Esophagus muscularis mucosa (tissue), 4 donors: ENCODE measurements at places on chromosomes 16 and 17.

DNA sequence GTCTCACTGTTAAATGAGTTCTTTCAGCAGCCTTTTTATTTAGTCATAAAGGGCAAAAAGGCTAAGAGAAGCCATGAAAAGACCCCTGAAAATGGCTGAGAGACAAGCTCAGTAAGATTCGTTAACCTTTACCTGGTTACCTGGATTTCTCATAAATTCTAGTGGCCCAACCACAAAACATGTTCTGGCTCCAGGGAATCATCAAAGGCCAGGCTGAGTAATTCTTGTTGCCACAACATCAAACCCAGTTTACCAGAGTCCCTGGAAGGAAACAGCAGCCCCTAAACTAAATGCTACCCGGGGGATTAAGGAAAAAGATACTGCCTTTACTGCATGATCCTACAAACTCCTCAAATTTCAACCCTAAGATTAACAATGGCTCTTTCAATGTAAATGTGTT lies 15.8 kb downstream of the CYTH1 start:
- H3K27ac ChIP-seq, result no peak overlapping the region
- no peaks in the 10 kb centered on the region for H3K27me3 ChIP-seq
- H3K36me3 ChIP-seq, result no peaks in the 10 kb centered on the region
- H3K4me3 ChIP-seq, result no peak overlapping the region

DNA sequence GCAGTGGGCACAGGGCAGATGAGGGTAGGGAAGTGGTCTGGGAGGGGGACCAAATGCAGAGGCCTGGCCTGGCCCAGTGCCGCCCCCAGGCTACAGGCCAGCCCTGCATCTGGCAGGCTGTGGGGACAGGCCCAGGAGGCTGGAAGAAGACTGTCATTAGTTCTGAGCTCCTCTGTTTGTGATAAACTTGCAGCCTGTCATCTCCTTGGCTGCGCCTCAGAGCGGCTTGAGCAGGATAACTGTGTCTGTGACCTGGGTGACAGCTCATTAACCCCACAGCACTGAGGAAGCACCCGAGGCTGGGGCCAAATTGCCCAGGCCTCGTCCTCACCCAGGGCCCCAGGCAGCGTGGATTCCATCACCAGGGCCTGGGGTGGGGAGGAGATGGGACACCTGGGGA lies 23.9 kb downstream of the ABCC3 start:
- H3K36me3 ChIP-seq, result no peaks in the 10 kb centered on the region
- H3K4me1 ChIP-seq, result peaks cover 44% of the 10 kb centered on the region
- H3K27me3 ChIP-seq, result no peaks in the 10 kb centered on the region
- no peak overlapping the region for H3K4me3 ChIP-seq
- DNase-seq, result no peak

DNA sequence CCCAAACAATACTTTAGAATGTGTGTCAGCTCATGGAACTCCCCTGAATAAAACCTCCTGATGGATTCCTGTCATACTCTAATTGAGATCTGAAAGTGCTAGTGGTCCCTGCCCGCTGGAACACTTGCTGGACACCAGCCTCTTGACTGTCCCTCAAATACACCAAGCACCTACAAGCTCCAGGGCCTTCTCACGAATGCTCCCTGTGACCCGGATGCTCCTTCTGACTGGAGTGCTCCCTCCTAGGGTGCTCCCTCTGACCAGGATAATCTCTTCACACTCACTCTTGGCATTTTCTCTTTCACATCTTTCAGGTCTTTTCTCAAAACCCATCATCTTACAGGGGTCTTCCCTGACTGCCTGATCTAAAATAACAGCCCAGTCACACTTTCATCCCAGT lies 205.9 kb downstream of the SLC39A11 start:
- H3K27me3 ChIP-seq, result no peaks in the 10 kb centered on the region
- H3K4me3 ChIP-seq, result no peak overlapping the region
- H3K4me1 ChIP-seq, result no peaks in the 10 kb centered on the region

GRCh38 chr17:39229274-39229913 lies 3.6 kb upstream of the STAC2 start:
- no peak overlapping the region for H3K27ac ChIP-seq
- peaks cover 37% of the 10 kb centered on the region for H3K4me1 ChIP-seq
- H3K27me3 ChIP-seq, result peaks cover 19% of the 10 kb centered on the region
- no peak overlapping the region for H3K4me3 ChIP-seq

DNA sequence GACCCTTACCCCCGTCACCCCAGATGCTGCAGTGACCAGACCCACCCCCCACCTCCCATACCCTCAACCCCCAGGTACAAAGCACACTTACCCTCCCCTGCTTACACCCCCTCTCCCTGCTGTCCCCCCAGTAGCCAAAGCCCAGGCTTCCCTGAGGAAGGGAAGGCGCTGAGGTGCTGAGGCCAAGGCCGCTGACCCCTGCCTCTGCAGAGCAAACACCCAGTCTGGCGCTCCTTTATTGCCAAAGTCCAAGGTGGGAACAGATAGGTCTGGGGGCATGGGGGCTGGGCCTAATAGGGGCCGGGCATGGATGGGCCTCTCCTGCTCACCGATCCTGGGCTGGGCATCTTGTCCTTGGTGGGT lies 683 bp downstream of the LCAT start:
- peaks cover 70% of the 10 kb centered on the region for H3K4me1 ChIP-seq
- DNase-seq, result no peak
- H3K36me3 ChIP-seq, result peaks cover 88% of the 10 kb centered on the region
- no peaks in the 10 kb centered on the region for H3K27me3 ChIP-seq

DNA sequence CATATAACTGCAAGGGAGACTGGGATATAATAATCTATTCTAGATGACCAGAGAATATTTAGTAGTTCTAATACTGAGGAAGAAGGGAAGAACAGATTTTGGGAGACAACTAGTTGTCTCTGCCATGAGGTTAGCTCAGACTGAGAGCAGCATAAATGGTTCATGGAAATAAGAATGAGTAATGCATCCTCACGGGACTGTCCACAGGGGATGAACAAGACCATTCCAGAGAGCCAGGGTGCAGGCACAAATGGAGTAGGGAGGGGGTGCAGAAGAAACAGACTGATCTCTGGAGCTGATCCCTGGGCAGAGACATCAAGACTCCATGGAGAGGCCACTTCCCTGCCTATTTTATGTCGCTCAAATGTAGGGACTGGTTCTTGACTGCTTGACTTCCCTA lies 30.4 kb downstream of the NLRC5 start:
- no peak for DNase-seq
- no peaks in the 10 kb centered on the region for H3K4me1 ChIP-seq
- no peaks in the 10 kb centered on the region for H3K27me3 ChIP-seq

DNA sequence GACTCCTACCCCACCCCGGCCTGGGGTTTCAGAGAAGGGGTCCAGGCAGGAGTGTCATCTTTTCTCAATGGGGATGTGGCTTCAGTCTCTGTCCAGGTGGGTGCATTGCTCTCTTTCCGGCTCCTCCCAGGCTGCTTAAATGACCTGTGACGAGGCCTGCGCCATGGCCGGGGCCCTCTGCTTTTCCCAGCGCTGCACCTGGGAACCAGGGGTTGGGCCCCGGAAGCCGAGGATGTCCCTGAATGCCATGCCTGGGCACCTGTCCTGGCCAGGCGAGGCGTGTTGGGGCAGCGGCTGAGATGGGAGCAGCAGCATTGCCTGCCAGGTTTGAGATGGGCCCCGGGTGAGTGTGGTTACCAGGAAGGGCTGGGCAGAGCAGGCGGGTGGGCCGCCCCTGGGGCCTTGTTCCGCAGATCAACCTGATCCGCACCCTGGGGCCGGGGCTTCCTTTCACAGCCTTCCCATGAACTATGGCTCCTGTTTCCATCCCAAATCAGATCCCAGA lies 147.4 kb downstream of the SEC14L1 start:
- no peak for DNase-seq
- H3K36me3 ChIP-seq, result no peaks in the 10 kb centered on the region
- H3K27me3 ChIP-seq, result no peaks in the 10 kb centered on the region
- no peak overlapping the region for H3K27ac ChIP-seq

- H3K36me3 ChIP-seq, result no peaks in the 10 kb centered on the region
- H3K4me1 ChIP-seq, result no peaks in the 10 kb centered on the region
- no peak overlapping the region for H3K4me3 ChIP-seq
- H3K27ac ChIP-seq, result no peak overlapping the region
- DNase-seq, result peak; percentile 75
- no peaks in the 10 kb centered on the region for H3K27me3 ChIP-seq
Measured at GRCh38 chr17:73911726-73912372, 267.6 kb upstream of the SDK2 start.

DNA sequence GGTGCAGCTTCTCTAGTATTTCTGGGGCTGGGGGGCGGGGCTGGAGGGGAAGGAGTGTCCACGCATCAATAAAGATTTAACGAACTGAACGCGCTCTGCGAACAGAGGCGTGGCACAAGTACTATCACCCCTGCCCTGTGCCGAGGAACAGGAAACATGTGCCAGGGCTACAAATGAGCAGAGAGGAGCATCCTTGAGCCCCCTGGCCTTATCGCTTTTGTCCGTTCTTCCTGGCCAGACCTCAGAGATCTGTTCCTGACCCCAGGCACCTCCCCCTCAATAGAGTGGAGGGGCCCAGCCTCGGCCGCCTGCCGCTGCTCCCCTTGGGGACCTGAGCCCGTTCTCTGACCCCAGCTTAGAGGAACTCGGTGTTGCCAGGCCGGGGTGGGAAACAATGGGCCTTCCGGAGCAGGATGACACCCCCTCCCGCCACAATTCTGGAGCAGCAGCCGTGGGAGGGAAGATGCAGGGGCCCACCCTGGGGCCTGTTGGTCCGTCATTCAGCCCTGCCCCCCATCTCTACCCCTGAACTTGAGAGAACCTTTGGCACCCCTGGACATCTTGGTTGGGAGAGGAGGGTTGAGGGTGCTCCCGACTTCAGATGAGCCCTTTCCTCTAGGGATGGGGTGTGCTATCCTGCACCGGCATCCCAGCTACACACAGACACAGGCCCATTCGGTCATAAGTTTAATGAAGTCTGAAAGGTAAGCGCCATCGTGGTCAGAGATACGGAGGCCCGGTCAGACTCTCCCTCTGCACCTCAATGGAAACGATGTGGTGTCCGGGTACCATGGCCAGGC lies 1.1 kb downstream of the NAA38 start:
- DNase-seq, result no peak
- H3K27me3 ChIP-seq, result no peaks in the 10 kb centered on the region
- H3K4me3 ChIP-seq, result peak overlapping the region; percentile 69

DNA sequence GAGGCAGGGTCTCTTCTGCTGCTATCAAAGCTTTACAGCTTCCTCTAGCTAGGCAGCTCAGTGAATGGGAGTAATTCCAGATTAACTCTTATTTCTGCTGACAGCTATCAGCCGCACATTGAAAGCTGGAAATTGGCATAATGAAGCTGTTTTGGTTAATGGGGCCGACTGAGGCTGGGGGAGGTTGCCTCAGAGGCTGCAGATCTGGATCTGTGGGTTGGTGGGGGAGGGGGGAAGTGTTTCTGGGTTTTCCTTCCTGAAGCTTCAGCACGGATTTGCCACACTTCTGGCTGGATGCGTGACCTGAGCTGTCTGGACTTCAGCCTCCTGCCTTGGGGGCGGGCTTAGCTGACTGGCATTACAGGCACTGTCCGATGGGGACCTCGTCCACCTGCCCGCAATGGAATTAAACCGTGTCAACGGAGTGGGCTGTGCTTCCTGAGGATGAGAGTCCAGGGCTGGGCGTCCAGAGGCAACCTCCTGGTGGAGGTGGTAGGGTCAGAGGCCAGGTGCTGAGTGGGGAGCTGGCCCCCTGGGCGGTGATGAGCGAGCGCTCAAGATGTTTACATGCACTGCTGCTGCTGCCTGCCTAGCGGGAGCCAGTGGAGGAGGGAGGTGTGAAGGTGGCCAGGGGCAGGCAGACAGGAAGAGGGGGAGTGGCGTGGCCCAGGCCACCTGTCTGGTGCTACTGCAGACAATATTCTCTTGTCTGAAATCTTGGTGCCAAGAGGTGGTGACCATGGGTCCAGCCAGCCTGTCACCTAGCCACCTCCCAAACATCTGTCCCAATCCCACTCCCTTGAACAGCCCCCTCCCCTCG lies 6.7 kb upstream of the ABCC3 start:
- DNase-seq, result no peak
- H3K36me3 ChIP-seq, result no peaks in the 10 kb centered on the region
- no peak overlapping the region for H3K27ac ChIP-seq
- no peaks in the 10 kb centered on the region for H3K27me3 ChIP-seq
- H3K4me1 ChIP-seq, result no peaks in the 10 kb centered on the region
- no peak overlapping the region for H3K4me3 ChIP-seq

- no peaks in the 10 kb centered on the region for H3K27me3 ChIP-seq
- H3K4me3 ChIP-seq, result no peak overlapping the region
- no peaks in the 10 kb centered on the region for H3K36me3 ChIP-seq
- H3K27ac ChIP-seq, result no peak overlapping the region
- H3K4me1 ChIP-seq, result no peaks in the 10 kb centered on the region
Measured at GRCh38 chr16:65500007-65500406, 378.1 kb upstream of the CDH11 start.

DNA sequence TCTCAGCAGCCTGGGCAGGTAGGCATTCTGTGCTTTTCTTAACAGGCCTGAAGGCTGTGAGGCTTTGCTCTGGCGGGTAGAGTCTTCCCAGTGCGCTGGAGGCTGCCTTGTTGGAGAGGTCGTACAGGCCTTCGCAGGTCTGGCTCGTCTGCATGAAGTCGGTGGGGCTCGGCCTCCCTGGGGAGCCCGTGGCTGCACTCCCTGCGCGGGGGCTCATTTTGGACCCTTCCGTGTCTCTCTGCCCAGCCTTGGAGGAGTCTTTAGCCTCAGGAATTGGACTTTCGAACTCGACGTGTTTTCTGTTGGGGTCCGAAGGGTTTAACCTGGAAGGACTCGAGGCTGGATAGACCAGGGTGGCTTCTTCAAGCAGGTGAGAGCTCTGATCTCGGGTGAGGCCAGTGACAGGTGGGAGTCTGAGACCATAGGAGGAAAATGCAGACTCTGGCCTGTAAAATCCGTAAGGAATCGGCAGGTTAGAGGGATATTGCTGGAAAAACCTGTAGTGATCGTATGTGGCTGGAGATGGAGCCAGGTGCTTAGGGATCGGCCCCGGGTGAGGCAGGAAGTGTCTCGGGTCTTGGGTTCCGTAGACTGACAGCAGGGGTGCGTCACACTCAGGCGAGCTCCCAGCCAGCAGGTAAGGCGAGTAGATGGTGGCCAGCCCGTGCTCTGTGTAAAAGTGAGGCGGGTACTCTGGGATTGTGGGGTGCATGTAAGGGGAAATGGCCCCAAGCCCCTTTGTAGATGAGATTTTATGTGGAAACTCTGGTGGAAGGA lies 8.6 kb downstream of the ZNF750 start:
- no peak overlapping the region for H3K27ac ChIP-seq
- H3K27me3 ChIP-seq, result no peaks in the 10 kb centered on the region
- peaks cover 12% of the 10 kb centered on the region for H3K4me1 ChIP-seq
- peaks cover 63% of the 10 kb centered on the region for H3K36me3 ChIP-seq

GRCh38 chr16:11326084-11326736 lies 19.0 kb upstream of the RMI2 start:
- H3K36me3 ChIP-seq, result no peaks in the 10 kb centered on the region
- H3K4me1 ChIP-seq, result peaks cover 22% of the 10 kb centered on the region
- H3K4me3 ChIP-seq, result no peak overlapping the region
- H3K27ac ChIP-seq, result no peak overlapping the region
- no peaks in the 10 kb centered on the region for H3K27me3 ChIP-seq
